Pancreas (tissue), 10 donors: ENCODE measurements at places on chromosomes 2 and 18. TPM values are rescaled to one million over a fixed set of nuclear protein-coding genes. Genes with fewer than 3 reads are reported as not detected.
A peak's percentile ranks its signal among the peaks of the same experiment; 100 is the strongest.

- H3K36me3 ChIP-seq, result no peaks in the 10 kb centered on the region
- H3K4me3 ChIP-seq, result no peak overlapping the region
- no peak overlapping the region for H3K27ac ChIP-seq
- H3K4me1 ChIP-seq, result no peaks in the 10 kb centered on the region
These were observed 7.7 kb downstream of the APOB start for GRCh38 chr2:21035974-21036707.

- peak overlapping the region; percentile 17 for H3K4me3 ChIP-seq
- H3K4me1 ChIP-seq, result peaks cover 6% of the 10 kb centered on the region
- no peaks in the 10 kb centered on the region for H3K36me3 ChIP-seq
- peak; percentile 73 for DNase-seq
- no peak overlapping the region for H3K27ac ChIP-seq
These were observed 127.3 kb downstream of the PRKCE start for GRCh38 chr2:45778720-45779171.

DNA sequence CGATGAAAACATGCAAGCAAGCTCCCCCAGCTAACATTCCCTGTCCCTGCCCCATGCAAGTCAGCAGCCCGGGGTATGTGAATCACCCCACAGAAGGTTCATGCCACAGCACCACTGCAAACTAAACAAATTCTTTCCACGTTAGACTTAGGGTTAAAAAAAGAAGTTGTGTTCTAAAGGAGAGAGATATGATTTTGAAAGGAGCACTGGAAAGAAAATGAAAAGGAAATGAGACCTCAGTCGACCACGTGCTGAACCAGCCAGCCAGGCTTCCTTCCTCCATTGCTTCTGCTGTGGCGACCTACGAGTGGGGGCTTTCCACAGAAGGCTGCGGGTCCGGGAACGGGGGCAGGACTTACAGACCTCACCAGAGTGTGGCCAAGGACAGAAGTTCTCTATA lies 52.0 kb downstream of the ARL4C start:
- H3K4me3 ChIP-seq, result no peak overlapping the region
- no peaks in the 10 kb centered on the region for H3K4me1 ChIP-seq
- H3K27ac ChIP-seq, result peak overlapping the region; percentile 41

The YES1 gene
- 35.2 TPM for total RNA-seq

- no peak overlapping the region for H3K27ac ChIP-seq
- no peak for DNase-seq
- no peak overlapping the region for H3K4me3 ChIP-seq
- H3K4me1 ChIP-seq, result peaks cover 6% of the 10 kb centered on the region
These were observed 21.9 kb upstream of the SEMA4C start for GRCh38 chr2:96891591-96892333.

GRCh38 chr2:209872675-209873074 lies 101.0 kb downstream of the UNC80 start:
- H3K4me3 ChIP-seq, result no peak overlapping the region
- no peak overlapping the region for H3K27ac ChIP-seq
- H3K36me3 ChIP-seq, result no peaks in the 10 kb centered on the region
- no peaks in the 10 kb centered on the region for H3K27me3 ChIP-seq

The ZBTB7C gene
- 1.7 TPM for total RNA-seq

DNA sequence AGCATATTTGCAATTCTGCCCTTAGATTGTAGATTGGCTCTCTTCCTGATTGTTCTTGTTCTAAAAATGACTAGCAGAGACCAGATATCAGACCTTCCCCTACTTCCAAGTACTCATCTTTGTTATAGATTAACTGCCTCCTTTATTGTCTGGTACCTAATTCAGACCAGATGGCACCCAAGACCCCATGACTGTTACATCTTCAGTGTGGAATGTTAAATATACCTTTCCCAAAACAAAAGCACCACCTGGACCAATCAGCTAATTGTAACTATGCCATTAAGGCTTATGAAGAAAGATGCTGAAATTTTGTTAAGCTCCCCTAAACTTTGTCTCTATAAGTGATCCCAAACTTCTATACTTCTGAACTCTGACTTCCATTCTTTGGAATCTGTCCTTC lies 12.0 kb upstream of the TFPI start:
- no peak for DNase-seq
- no peak overlapping the region for H3K27ac ChIP-seq
- no peaks in the 10 kb centered on the region for H3K36me3 ChIP-seq

DNA sequence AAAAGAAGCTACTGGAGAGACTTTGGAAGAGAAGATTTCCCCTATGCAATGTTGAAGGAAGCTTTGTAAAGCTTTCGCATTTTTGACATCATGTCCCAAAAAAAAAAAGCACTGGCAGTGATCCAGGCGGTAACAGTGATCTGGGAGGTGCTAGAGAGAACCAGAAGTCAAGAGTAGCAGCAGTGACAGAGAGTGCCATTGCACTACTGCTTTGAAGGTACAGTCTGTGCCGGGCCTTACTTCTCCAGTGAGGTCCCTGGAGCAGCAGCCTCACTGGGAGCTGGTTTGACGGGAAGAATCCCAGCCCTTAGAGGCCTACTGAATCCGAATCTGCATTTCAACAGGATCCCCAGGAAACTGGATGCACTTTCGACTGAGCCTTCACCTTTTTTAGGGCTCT lies 50.9 kb upstream of the ATL2 start:
- no peaks in the 10 kb centered on the region for H3K27me3 ChIP-seq
- no peaks in the 10 kb centered on the region for H3K4me1 ChIP-seq
- no peaks in the 10 kb centered on the region for H3K36me3 ChIP-seq
- no peak overlapping the region for H3K4me3 ChIP-seq
- H3K27ac ChIP-seq, result no peak overlapping the region

- DNase-seq, result no peak
- no peaks in the 10 kb centered on the region for H3K36me3 ChIP-seq
- H3K27ac ChIP-seq, result no peak overlapping the region
- H3K4me1 ChIP-seq, result no peaks in the 10 kb centered on the region
These were observed 77.1 kb upstream of the SLC39A10 start for GRCh38 chr2:195579776-195580555.

The TRIM54 gene
- 0.40 TPM for total RNA-seq

- H3K4me3 ChIP-seq, result no peak overlapping the region
- H3K4me1 ChIP-seq, result no peaks in the 10 kb centered on the region
- DNase-seq, result no peak
- no peak overlapping the region for H3K27ac ChIP-seq
- H3K27me3 ChIP-seq, result no peaks in the 10 kb centered on the region
These were observed 217.6 kb upstream of the FOSL2 start for GRCh38 chr2:28175028-28175427.

The DSC2 gene
- 20.0 TPM for total RNA-seq

DNA sequence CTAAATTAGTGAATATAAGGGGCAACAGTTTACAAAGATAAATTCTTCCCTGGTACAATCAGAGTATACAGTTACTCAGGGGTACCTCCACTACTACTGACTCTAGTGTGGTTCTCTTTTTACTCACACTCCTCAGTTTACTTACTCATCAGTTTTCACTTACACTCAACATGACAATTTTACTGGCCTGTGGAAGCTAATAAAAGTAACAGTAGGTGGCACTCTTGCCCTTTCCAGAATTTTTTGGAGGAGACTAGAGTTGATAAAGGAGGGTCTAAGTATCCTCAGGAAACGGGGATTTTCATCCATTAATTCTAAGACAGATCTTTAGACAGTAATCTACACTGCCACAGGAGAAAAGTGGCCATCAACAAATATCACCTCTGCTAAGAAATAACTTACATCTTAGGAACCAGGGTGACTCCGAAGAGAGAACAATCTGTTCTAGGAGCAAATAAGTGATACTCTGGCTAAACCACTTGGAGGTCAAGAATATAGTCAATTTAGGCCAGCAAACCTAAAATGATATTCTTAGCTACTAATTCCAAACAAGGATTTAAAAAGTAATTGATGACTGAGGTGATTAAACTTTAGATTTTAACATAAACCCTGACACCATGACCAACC lies 61.3 kb downstream of the ATL2 start:
- DNase-seq, result no peak
- H3K27ac ChIP-seq, result no peak overlapping the region
- no peaks in the 10 kb centered on the region for H3K27me3 ChIP-seq

DNA sequence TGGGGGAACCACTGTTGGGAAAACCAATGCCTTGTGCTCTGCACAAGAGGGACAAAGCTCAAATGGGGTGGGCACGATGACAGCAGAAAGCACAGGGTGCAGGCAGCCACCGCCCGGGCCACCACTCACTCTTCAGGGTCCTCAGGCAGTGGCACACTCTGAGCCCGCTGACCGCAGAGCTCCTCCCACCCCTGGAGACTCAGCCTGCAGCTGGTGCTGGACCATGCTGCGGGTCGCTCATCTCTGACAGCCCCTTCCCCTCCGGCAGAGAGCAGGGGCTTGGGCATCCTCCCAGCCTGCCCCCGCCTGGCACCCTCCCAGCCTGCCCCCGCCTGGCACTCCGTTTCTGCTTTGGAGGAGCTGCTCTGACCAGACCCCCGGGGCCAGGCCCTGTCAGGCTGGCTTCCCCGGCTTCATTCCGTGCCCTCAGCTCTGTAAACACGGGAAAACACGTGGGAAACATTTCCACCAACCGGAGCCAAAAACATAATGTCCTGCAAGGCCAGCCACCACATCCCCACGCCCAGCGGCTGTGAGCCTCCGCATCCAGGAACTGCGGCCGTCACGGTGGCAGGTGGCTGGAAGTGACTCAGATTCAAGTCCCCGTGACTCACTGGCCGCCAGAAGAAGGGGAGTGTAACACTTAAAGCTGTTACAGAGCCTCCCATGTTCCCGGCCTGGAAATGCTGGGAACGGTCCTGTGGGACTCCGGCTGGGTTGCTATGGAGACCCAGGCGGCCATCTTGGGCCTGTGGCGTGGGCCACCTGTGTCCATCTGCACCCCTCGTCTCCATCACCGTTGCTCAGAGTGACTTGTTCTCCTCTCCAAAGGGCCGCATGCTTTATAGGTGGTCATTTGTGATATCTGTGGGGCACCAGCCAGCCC lies 6.8 kb upstream of the SNED1 start:
- H3K36me3 ChIP-seq, result no peaks in the 10 kb centered on the region
- H3K4me1 ChIP-seq, result peaks cover 5% of the 10 kb centered on the region
- no peak overlapping the region for H3K4me3 ChIP-seq
- peak overlapping the region; percentile 55 for H3K27ac ChIP-seq

The IL36G gene
- not detected for total RNA-seq

The STARD6 gene
- total RNA-seq, result not detected

DNA sequence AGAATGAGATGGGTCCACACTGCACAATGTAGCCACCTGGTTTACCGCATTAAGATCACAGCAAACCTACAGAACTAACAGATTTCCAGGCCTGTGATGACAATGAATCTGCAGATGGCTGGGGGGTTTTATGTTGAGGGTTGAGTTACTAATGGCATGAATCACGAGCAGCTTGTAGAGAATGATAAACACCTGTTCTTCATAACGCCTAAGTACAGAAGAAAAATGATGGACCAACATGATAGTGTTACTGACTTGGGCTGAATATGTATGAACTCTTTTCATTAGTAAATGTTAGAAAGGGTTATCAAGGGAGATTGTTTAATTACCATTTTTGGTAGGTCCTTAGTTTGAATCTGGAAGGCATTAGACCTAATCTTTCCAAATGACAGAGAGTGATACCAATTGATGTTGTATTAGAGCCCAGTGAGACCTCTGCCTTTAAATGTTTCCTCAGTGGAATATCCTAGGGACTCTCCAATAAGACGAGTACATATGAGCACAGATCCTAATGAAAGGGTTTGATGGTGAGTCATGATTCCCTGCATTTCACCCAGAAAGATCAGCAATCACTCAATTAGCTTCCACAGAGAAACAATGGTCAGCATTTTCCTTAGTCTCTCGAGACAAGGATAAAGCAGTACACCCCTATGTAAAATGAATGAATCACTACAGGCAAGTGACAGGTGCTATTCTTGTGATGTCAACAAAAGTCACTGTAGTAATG lies 243.8 kb downstream of the DLGAP1 start:
- no peak overlapping the region for H3K4me3 ChIP-seq
- H3K27me3 ChIP-seq, result no peaks in the 10 kb centered on the region
- H3K27ac ChIP-seq, result no peak overlapping the region
- no peak for DNase-seq
- no peaks in the 10 kb centered on the region for H3K36me3 ChIP-seq

DNA sequence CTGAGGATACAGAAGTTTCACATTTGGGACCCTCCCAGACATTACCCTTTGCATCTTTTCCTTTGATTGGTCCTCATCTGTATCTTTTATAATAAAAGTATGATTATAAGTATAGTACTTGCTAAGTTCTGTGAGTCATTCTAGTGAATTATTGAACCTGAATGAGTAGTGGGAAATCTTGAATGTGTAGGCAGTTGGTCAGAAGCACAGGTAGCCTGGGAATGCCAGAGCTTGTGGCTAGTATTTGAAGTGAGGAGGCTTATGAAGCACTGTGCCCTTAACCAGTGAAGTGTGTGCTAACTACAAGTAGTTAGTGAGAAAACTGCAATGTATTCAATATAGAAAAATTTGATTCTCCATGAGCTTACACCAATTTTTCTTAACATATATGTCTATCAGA lies 257.6 kb downstream of the GRB14 start:
- H3K27ac ChIP-seq, result no peak overlapping the region
- H3K4me1 ChIP-seq, result no peaks in the 10 kb centered on the region
- DNase-seq, result no peak
- H3K27me3 ChIP-seq, result no peaks in the 10 kb centered on the region

DNA sequence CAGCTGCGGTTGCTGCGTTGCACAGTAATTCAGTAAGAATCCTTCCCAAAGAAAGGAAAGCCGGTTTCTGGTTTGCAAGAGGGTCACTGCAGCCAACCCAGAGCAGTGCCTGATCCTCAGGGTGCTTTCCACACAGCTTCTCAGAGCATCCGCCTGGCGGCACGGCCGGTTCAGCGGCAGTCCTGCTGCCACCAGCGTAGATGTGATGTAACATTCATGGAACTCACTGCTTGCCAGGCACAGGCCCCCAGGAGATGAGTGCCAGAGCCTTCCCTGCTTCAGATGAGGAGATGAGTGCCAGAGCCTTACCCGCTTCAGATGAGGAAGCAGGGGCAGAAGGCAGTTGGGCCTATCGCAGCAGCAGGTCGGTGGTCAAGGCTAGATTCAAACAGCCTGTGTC lies 230.2 kb downstream of the GBX2 start:
- H3K27me3 ChIP-seq, result no peaks in the 10 kb centered on the region
- H3K4me3 ChIP-seq, result no peak overlapping the region
- H3K36me3 ChIP-seq, result no peaks in the 10 kb centered on the region
- no peak overlapping the region for H3K27ac ChIP-seq

The MREG gene
- 1.3 TPM for total RNA-seq
